CD4-positive, alpha-beta T cell treated with Interleukin-15 for 1 hour (primary cell): ENCODE measurements at places on chromosomes 6 and 20.

GRCh38 chr20:53826597-53827291 is 233.1 kb upstream of the ZNF217 start:
- peak; percentile 29 for DNase-seq

DNA sequence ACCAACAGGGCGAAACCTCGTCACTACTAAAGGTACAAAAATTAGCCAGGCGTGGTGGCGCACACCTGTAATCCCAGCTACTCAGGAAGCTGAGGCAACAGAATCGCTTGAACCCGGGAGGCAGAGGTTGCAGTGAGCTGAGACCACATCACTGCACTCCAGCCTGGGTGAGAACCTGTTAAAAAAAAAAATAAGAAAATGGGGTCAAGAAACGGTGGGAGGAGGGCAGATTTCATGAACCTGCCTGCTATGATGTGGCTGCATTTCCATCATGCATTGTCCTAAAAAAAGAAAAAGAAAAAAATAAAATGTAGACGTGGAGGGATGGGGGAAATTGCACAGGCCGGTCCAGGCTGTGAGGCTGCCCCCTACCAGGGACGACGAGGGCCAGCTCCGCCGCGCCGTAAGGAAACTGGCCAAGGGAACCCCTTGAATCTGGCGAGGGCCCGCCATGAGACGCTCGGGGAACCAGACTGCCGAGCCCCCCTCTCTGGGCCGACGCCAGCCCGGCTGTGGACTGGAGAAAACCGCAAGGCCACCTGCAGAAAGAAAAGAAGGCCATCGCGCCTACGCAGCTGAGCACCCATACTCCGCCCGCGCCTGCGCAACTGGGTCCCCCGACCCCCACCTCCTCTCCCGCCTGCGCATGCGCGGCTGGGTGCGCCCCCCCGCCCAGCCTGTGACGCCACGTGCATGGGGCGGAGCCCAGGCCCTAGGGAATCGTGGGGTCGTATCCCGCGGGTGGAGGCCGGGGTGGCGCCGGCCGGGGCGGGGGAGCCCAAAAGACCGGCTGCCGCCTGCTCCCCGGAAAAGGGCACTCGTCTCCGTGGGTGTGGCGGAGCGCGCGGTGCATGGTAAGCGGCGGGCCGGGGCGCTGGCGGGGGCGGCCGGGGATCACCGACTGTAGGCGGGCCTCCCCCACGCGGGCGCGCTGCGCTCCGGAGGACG is at the start of gene ENTPD6:
ENTPD6 (plus strand) TSS at position 699 of the 948 bp plus-strand sequence. CDS start 10,825 bp downstream, outside the sequence.
- DNase-seq = peak; percentile 93

DNA sequence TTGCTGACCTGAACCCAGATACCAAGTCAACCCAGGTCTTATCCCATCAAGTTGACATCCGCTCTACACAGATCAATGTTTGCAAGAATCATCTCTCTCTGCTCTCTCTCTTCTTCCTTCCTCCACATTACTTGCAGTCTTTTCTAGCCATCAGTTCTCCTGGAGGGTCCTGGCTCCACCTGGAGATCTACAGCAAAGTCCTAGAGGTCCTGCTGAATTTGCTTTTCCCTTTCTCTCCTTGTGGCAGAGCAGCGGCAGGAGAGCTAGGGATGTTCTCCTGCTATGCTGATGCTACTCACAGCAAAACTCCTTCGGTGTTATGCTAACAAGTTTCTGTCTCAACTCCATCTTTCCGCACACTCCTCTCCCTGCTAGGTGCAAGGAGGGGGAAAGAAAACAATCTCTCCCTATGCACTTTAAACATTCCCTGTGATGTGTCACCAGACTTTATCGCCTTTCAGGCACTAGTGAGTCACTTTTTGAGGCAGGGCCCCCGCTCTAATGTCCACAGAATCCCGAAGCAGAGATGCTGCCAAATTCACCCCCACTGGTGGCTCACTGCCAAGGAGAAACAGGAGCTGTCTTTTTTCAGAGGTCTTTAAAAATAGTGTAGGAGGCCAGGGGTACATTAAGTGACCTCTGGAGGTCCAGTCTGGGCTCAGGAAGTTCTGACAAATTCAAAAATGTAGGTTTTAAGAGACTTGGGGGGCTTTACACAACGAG is 62.6 kb downstream of the FAM50B start:
- DNase-seq = no peak

DNA sequence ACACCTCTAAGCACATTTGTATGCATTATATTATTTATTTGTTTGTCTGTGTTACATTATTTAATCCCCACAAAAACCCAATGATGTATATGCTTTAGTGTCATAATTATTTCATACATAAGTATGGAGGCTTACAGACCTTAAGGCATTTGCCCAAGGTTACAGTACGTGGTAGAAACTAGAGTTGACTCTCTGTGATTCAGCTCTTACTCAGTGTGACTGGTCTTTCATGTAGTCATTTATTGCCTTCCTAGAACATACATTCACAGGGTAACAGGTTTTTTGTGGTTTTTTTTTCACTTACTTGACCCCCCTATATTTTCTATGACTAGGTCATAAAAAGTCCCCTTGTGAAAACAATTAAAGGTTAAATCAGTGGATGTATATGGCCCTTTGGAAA is 566.8 kb downstream of the TFAP2A start:
- no peak for DNase-seq

- no peak for DNase-seq
These were observed 2.2 kb downstream of the ADISSP start for GRCh38 chr20:3765171-3765882.

GRCh38 chr6:168116438-168116974 is 37.5 kb upstream of the FRMD1 start:
- DNase-seq = no peak

DNA sequence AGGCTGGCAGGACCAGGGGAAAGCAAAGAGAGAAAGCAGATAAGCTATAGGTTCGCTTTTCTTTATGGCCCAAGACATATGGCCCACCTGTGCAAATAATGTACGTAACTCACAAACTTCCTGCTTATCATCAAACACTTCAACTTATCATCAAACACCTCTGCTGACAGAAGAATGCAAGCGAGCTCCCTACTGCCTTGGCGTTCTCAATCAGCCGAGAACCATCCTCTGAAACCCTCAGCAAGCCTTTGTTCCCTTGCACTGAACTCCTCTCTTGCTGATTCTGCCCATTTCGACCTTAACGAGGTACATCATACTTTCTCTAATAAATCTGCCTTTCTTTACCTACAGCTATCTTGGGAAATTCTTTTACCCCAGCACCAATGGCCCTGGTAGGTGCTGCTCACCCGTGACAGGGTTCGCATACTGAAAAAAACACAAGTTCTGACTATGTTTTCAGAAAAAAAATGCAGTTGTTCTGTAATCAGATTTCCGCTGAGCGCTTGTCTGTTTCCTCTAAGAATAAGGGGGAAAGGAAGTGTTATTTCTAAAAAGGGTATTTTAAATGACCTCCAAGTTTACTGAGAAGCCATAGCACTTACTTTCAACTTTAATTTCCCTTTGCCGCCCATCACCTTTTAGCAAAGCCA is 28.3 kb downstream of the SERPINB6 start:
- DNase-seq = no peak

DNA sequence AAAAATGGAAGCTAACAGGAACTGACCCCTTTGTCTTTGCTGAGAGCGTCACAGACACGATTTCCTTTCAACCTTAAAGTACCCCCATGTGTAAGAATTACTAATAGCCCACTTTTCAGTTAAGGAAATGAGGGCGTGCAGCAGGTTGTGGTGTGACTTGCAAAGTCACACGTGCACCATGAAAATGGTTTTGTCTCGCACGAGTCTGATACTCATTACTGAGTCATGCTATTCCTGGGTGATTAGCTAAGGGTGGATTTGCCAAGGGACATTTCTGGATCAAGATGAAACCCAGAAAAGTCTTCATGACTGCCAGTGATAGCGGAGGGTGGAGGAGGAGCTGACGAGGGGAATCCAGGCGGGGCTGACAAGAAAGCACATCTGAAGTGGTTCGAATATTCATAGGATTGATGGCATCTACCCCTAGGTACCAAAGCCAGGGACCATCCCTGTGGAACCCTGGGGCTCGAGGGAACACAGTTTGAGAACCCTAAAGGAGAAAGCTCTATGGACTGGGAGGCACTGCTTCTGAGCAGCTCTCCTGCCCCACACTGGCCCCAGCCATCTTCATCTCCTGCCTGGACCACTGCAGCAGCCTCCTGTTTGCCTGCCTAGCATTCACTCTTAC is 12.1 kb upstream of the NFATC2 start:
- no peak for DNase-seq
